ENCODE measurements at places on chromosomes 3 and 15.

DNA sequence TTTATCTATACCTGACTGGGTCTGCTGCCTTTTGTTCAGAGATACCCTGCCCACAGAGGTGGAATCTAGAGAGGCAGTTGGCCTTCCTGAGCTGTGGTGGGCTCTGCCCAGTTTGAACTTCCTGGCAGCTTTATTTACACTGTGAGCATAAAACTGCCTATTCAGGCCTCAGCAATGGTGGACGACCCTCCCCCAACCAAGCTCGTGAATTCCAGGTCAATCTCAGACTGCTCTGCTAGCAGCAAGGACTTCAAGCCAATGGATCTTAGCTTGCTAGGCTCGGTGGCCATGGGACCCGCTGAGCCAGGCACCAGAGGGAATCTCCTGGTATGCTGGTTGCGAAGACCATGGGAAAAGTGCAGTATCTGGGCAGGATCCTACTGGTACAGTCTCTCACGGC, 270.2 kb downstream of the CADM2 start:
- no peak for DNase-seq

GRCh38 chr3:79604681-79605080, 163.1 kb downstream of the ROBO1 start:
- DNase-seq: no peak

- no peak for DNase-seq
These were observed 19.1 kb upstream of the GLCE start for GRCh38 chr15:69141286-69141701.

DNA sequence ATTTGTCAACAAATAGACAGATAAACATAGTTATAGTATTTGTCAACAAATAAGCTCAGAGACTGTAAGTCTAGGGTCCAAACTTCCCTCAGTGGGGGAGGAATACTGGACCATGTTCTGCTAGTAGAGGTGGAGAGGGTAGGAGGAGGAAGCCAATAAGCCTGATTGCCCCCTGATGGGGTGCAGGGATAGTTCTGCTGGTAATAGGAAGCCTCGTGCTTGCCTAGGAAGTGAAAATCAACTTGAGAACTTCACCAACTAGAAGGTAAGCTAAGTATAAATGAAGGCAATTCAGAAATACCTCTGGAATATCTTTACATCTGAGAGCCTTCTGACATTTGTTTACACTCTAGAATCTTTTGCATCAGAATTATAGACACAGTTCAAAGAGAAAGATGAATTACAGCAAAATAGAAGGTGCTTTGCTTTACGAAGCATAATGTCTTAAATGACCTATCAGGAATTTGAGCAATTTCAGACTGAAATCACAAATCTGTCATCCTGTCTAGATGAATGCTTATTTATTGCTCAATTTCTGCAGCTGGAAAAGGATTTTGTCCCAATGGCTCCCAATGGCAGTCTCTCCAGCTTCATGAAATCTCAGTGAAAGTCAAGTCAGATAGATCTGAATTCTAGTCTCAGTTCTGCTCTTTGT, 225.6 kb upstream of the TBC1D5 start:
- no peak for DNase-seq

- no peak for DNase-seq
These were observed 102.9 kb downstream of the TFDP2 start for GRCh38 chr3:142046320-142047020.

- no peak for DNase-seq
These were observed 73.6 kb upstream of the VGLL4 start for GRCh38 chr3:11717301-11717700.

DNA sequence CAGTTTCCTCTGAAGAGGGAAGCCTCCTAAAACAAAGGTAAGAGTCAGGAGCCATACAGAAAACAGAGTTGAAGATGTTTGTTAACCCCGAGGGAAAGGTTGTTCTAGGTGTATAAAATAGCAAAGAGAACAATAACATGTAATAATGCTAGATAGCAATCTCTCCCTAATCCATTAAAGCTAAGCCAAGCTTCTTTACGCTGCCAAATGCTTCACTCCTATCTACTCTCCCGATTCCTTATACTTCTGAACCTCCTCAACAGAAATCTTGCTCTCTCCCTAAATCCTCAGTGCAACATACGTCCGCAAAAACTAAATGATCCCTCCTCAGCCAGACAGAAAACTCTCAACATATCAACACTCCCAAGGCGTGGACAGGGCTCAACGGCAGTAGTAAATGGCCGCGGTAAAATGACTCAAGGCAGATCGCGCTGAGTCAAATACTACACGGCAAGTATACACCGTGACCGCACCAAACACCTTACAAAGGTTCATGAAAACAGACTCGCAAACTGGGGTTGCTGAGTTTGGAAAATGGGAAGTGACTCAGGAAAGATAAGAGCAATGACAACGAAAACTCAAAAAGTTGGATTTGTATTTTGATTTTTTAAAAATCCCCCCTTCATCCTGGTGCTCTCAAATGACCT, 682 bp downstream of the CLDND1 start:
- peak; percentile 8 for DNase-seq

- DNase-seq: no peak
These were observed 266.8 kb upstream of the CBLB start for GRCh38 chr3:106135451-106136160.

DNA sequence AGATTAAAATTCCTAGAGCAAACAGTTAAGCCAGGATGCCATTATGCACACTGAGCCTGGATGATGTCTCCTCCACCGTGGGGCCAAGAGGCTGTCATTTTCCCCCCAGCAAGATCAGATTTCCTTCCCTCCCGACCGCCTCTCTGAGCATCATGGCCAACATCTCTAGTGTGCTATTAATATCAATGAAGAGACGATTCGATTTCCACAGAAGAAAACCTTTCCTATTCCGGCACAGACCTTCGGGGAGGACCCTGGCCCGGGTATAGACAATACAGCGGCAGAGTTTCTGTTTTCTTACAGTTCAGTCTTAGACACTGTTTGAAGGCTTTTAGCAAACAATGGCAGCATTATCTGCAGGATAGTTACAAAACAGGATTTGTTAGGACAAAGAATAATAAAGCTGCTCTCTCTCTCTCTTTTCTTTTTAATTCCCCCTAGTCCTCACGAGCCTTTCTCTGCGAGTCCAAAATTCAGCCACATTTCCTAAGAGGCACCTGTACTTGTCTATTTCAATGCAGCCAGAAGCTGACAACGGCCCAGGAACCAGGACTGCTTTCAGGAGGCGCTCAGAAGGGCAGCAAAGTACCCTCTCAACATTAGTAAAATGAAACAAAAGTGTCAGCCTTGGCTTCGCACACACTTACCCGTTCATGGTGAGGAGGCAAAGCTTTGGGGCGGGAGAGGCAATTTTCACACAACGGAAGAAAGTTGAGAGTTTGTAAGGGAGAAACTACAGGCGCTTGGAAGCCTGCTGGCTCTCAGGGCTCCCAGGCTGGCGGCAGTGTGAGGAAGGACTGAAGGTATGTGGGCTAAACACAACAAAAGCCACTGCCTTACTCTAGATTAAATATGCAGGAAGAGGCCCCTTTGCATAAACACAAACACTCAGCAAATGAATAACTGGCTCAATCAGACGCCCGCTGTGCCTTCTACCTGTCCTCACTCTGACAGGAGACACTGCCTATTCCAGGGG, 278.0 kb downstream of the FOXP1 start:
- no peak for DNase-seq

GRCh38 chr3:89562373-89562772, 455.0 kb downstream of the EPHA3 start:
- no peak for DNase-seq

DNA sequence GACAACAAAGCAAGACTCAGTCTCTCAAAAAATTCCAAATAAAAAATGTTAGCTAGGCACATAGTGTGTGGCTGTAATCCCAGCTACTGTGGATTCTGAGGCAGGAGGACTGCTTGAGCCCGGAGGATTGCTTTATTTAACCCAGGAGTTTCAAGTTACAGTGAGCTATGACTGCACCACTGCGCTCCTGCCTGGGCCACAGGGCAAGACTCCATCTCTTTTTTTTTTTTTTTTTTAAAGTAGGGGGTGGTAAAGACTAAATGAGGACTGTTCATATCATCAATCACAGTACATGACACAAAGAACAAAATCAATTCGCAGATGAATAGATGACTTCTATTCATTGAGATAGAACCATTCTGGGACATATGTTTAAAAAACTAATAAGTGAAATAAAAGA, 48.1 kb downstream of the ACAP2 start:
- no peak for DNase-seq

GRCh38 chr3:72177075-72178050, 392.4 kb upstream of the PROK2 start:
- no peak for DNase-seq

- no peak for DNase-seq
These were observed 53.4 kb downstream of the SRGAP3 start for GRCh38 chr3:9196020-9196419.

DNA sequence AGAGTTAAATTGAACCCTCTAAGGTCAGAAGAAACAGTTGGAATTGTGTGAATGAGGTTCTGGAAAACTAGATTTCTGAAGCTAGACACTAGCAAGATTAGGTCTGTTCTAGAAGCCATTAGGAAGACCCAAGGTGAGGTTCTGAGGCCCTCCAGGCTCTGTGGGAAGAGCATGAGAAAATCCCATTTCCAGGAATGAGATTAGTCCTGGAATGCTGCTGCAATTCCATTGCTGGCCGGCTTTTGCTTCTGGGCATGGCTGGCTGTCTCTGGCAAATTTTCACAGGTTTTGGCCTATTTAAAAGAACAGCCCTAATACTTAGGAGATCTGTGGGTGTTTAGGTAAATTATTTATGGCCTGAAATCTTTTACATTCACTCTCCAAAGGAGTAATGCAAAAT, 26.9 kb upstream of the PYDC2 start:
- DNase-seq: no peak

- no peak for DNase-seq
These were observed 2.8 kb upstream of the RIOX2 start for GRCh38 chr3:97974996-97975395.

GRCh38 chr15:77354063-77354462, 65.8 kb downstream of the PEAK1 start:
- DNase-seq: no peak

DNA sequence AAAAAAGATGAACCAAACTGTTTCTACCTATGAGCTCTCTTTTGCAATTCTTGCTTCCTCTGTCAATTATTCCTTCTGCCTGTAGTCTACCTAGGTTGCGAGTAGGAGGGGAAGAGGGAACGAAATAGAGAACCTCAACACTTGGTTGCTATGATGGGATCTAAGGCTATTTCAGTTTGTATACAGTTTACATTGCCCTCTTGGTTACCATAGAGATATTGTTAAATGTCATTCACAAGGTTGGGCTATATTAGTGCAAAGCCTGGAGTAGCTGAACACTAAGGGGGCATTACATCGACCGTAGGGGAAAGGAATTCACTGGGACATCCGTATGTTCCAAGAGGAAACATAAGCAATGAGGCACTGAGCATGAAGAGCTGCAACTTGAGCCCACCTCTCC, 276.9 kb downstream of the GBE1 start:
- no peak for DNase-seq

- no peak for DNase-seq
These were observed 159.4 kb downstream of the CDIN1 start for GRCh38 chr15:36738817-36739216.

- DNase-seq: no peak
These were observed 115.6 kb downstream of the FNDC3B start for GRCh38 chr3:172154768-172155664.

DNA sequence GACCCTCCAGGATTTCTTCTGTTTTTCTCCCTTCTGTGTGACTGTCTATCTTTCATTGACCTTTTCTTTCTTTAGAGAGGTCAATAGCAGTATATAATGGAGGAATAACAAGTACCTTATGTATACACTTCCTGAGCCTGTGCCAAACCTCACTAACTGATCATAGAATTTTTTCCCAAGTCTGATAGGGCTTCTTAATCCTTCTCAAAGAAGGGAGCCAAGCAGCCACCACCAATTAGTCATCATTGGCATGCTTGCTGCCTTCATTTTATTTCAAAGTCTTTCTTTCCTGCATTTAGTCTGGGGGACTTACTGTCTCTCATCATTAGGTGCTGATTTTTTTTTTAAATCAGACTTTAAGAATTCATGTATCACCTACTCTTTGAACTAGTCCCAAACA, 327.0 kb downstream of the FEZF2 start:
- DNase-seq: no peak

- DNase-seq: no peak
These were observed 31.9 kb downstream of the SH3BP5 start for GRCh38 chr3:15300323-15301078.

GRCh38 chr15:94460624-94461023, 229.3 kb downstream of the MCTP2 start:
- DNase-seq: no peak

- no peak for DNase-seq
These were observed 42.4 kb downstream of the RASA2 start for GRCh38 chr3:141529256-141529655.

DNA sequence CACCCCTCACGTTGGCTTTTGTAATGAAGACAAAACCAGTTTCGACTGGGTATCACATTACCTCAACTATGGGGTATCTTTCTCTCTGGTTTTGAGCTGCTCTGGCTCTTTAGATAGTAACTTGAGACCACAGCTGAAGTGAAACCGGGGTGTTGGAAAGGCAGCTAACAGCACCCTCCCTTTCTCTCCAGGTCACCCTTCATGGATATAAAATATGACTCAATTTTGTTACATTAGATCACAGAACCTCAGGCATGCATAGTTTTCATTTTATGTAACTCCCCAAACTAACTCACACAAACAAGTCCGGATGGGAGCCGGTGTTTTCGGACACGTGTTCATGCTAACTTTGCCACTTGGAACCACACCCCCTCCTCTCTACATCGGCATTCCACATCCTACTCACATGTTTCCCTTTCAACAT, 90.7 kb downstream of the NR2F2 start:
- DNase-seq: no peak

DNA sequence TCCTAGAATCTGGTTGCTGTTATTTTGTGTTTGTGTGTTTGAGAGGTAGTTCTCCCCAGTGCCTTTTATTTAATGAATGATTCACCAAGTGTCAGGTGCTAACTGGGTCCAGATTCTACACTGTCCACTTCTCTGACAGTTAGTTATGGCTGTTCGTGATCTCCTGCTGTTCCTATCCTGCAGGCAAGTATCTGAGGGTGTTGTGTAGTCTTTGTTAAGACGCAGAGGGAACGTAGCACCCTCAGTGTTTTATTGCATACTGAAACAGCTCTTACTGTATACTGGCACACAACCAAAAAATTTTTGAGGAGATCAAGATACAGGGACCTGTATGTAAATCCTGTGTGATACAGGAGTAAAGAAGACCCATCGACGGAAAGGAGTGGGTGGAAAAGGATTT, 1271.3 kb downstream of the ROBO1 start:
- DNase-seq: no peak

DNA sequence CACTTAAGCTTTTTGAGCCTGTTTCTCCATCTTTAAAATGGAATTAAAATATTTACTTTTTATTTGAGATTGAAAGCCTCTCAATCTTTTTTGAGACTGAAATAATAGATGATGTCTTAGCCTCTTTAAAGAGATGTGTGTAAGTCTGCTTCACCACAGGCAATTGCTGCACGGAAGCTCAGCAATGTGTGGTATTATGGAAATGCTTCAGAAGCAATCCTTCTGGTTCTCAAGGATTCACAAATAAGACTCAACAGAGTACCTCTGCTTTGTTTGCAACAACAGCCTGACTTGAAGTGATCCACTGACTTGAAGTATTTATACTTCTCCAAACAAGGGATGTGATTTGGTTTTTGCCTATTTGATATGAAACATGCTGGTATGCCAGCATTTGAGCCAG, 332.0 kb upstream of the RASGRP1 start:
- no peak for DNase-seq
